Stimulated activated CD8-positive, alpha-beta memory T cell treated with anti-CD3 and anti-CD28 coated beads, Interleukin-4, amount 100 ng/mL, for 1 hour (primary cell): ENCODE measurements at places on chromosomes 3 and 15.

DNA sequence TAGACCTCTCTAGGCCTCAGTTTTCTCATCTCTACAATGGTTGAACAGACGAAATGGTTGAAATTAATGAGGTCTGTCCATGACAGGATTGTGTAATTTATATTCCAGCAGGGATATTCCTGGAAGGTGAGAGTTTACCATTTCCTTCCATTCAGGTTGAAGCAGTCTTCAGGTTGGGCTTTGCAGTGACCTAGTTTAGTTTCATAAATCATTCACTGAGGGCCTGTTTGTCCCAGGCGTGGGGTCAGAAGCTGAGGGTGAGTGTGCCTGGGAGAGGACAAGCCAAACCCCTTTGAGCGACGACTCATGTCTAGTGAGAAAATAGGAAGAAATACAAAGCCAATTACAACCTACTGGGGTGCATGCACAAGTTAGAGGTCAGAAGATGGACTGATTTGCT lies 57.2 kb upstream of the CACNA2D3 start:
- DNase-seq, result no peak

DNA sequence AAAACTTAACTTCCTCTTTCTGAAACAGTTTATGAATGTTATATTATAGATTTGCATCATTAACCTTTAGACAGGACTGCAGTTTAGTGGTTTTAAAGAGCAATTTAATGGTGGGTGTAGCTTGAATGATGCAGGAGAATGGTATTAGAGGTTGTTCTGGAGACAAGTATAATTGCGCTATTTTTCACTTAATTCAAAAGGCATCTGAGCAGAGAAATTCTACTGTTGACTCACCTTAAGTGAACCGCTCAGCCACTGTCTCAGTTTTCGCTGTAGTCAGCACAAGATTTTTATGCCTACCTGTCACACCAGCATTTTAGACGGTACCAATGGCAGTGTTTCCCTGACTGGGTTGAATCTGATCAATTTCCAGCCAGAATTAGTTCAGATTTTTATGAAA lies 348.8 kb upstream of the DCBLD2 start:
- DNase-seq, result no peak

DNA sequence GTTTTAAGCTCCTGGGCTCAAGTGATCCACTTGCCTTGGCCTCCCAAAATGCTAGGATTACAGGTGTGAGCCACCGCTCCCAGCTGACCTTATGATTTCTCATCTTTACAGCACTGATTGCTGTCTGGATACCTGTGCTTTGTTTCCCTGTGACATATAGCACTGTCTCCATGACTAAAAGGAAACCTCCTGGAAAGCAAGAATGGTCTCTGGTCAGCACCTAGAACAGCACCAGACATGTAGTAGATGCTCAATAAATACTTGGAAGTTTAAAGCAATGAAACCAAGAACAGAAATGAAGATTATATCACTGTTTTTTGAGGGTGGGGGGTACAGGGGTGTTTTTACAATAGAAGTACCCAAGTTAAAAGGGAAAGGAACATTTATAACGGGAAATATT lies 156.8 kb upstream of the ADAMTS9 start:
- no peak for DNase-seq

DNA sequence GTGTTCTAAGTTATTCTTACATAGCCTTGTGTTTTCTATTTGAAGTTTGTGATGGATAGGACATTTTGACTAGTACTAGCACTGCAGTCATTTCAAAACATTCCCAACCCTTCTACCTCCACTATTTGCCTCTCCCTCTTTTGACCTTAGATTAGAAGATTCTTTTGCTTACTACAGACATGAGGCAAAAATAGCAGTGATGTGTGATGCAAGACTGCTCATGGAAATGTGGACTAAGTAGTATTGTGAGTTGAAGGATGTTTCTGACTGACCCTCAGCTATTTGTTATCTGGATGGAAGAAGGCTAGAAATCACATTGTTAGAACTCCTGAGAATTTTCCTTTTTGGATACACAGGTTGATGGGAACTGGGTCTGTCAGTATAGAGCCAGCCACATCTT lies 45.9 kb downstream of the ATP2C1 start:
- no peak for DNase-seq

GRCh38 chr15:57245130-57245529 lies 131.2 kb upstream of the CGNL1 start:
- no peak for DNase-seq

GRCh38 chr3:112303764-112304325 lies 9.8 kb upstream of the SLC9C1 start:
- no peak for DNase-seq

GRCh38 chr15:31440754-31441311 lies 114.2 kb downstream of the KLF13 start:
- DNase-seq, result no peak

DNA sequence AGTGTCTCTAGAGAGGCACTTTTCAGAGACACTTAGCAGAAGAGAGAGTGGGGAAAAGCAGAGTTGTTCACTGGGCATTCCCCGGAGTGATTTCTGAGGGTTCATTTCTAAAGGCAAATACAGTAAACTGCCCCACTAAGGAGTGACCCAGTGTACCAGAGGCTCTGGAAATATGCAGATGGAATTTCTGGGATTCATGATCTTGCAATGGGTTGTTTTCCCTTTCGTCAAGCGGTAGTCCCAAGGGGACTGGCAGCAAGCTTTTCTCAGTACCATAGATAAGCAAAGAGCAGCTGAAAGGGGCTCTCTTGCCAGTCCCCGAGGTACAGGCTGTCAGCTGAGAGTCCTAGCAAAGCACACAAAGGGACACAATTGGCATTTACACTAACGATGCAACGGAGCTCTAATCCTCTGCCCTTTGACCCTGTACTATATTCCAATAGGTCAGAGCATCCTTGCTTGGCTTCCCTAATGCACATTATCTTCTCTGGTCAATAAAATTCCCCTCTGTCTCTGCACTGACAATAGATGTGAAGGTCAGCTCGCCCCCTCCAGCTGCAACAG lies 155.6 kb downstream of the SEMA6D start:
- no peak for DNase-seq

- no peak for DNase-seq
Observed at GRCh38 chr3:85258819-85259218, 300.0 kb downstream of the CADM2 start.

DNA sequence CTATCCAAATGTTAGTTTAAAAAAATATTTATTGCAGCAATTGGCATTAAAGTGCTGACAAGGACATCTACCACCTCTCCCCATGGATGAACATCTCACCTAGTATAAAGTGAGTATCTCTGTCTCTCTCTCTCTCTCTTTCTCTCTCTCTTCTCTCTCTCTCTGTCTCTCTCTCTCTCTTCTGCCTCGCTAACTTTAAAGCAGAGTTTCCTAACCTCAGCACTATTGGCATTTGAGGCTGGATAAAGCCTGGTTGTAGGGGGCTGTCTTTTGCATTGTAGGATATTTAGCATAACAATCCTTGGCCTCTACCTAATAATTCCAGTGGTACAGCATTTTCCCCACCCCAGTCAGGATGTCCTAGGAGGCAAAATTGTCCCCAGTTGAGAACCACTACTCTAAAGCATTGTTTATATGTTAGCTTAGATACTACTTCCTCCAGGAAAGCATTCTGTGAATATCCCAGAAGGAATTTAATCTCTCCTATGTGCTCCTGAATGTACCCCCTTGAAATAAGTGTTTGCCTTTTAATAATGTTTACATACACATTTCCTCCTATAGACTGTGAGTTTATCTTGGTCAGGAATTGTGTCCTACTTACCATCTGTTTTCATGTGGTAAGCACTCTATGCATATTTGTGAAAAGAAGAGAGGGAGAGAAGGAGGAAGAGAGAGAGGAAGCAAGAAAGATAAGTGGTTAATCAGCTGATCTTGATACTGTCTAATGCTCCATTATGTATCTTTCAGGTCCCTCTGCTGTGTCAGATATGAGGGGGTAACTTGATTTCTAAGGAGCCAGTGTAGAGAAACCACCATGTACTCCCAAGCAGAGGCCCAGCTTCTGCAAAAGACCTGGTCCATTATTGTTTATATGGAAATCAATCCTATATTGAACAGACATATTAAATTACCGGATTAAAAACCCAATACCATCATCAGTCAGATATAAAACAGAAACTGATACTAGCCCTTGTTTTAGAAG lies 346.6 kb downstream of the RBMS3 start:
- no peak for DNase-seq

GRCh38 chr3:115224687-115225086 lies 77.6 kb upstream of the ZBTB20 start:
- DNase-seq, result no peak

- DNase-seq, result no peak
Observed at GRCh38 chr3:153379516-153379915, 217.5 kb downstream of the RAP2B start.

GRCh38 chr15:63519041-63519440 lies 14.6 kb downstream of the USP3 start:
- DNase-seq, result no peak

DNA sequence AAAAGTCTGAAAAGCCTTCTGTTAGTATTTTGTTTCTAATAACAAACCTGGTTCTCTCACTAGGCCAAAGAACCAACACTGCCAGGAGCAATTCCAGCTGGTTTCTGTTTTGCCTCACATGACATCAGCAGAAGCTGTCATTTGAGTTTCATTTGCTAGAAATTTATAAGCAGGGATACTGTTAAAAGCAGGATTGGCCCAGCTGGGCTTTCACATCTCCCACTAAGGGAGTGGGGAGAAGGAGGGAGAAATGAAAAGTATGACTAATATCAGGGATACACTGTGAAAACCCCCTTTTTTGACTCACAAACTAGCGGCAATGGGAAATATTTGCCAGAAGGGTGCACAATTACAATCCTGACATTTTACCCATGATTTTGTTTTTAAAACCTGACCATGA lies 5.3 kb downstream of the CCDC80 start:
- DNase-seq, result no peak

- no peak for DNase-seq
Observed at GRCh38 chr15:55879181-55879580, 114.2 kb downstream of the NEDD4 start.

DNA sequence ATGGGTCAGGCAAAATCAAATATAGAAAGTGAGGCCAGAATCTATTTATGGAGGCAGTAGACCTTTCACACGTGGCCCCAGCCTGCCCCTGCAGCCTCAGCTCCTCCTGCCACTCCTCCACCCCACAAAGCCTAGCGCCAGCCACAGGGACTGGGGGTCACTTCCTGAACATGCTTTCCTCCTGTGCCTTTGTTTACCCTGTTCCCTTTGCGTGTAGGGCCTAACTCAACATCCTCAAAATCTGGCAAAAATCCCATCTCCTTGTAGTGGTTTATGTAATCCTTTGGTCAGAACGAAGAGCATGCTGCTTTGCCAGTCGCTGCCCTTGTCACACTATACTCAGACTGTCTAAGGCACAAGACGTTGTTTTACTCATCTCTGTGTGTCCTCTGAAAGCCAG lies 39.6 kb downstream of the KBTBD12 start:
- no peak for DNase-seq

GRCh38 chr3:99373846-99374210 lies 264.6 kb upstream of the COL8A1 start:
- DNase-seq, result no peak

GRCh38 chr3:48428572-48429316 lies 1.1 kb downstream of the PLXNB1 start:
- DNase-seq, result no peak

GRCh38 chr3:36697229-36698001 lies 66.9 kb downstream of the DCLK3 start:
- no peak for DNase-seq

- DNase-seq, result no peak
Observed at GRCh38 chr3:179391906-179392305, 44.4 kb downstream of the MFN1 start.

GRCh38 chr3:106485217-106485616 lies 616.4 kb upstream of the CBLB start:
- no peak for DNase-seq

GRCh38 chr15:42879443-42879842 lies 41.1 kb downstream of the TTBK2 start:
- DNase-seq, result no peak

- no peak for DNase-seq
Observed at GRCh38 chr3:52893723-52894122, 3.6 kb downstream of the STIMATE start.
